ENCODE measurements at places on chromosomes 6 and 20.

GRCh38 chr20:2515203-2515602, 6.5 kb upstream of the ZNF343 start:
- no peak for DNase-seq

DNA sequence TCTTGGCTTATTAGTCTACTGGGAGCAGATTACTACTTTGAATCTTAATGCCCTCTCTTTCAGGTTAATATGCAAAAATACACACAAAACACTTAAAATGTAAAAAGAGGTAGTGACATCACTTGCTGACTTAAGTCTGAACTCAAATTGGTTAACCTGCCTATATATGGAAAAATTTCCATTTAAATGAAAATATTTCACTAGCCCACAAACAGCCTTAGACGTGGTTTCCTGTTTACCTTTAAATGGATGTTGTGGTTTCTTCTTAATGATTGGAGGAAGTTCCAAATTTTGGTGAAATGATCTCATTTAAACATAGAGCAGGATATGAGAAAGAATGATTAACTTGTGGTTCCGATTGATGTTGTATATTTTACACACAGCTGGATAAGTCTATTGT, 553.7 kb downstream of the CD109 start:
- DNase-seq: no peak

GRCh38 chr6:64914124-64914523, 792.9 kb downstream of the EYS start:
- DNase-seq: no peak

DNA sequence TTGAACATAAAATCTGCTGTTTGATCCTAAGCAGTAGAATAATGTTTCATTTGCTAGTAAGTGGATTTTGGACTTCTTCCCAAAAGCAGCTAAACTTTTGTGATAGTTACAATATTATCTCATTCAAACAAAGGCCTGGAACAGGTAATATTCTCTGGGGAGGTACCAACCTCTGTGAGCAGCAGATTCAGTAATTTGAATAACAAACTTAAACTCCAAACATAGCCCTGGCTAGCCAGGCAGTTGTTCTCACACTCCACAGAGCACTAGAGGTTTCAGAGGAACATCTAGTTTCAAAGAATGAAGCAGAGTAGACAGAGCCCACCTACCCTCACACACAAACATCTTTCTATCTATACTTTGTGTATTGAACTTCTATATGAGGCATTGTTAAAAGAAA, 40.9 kb downstream of the LGSN start:
- no peak for DNase-seq
